ENCODE measurements at places on chromosomes 7 and 10. TPM values are rescaled to one million over a fixed set of nuclear protein-coding genes. Genes with fewer than 3 reads are reported as not detected.

Gene NPTX2
- polyA plus RNA-seq: 75.7 TPM

Gene ENTPD1
- 8.1 TPM for polyA plus RNA-seq

Gene EPO
- polyA plus RNA-seq: not detected

Gene RNF148
- not detected for polyA plus RNA-seq

Gene GFRA1
- polyA plus RNA-seq: 3.1 TPM

Gene SCART1
- 0.71 TPM for polyA plus RNA-seq

Gene GPRIN2
- not detected for polyA plus RNA-seq

Gene FAM180A
- polyA plus RNA-seq: 4.4 TPM

Gene COL28A1
- 4.2 TPM for polyA plus RNA-seq

Gene OR6B1
- not detected for polyA plus RNA-seq

Gene MCM10
- polyA plus RNA-seq: 0.28 TPM

Gene PRLHR
- 0.08 TPM for polyA plus RNA-seq

Gene CNNM1
- polyA plus RNA-seq: 3.2 TPM

Gene SRRM3
- polyA plus RNA-seq: 2.0 TPM

Gene MYL10
- polyA plus RNA-seq: not detected

Gene LOXL4
- 5.7 TPM for polyA plus RNA-seq

Gene DNAH11
- polyA plus RNA-seq: 0.05 TPM

Gene EVX1
- polyA plus RNA-seq: not detected

Gene LIPM
- not detected for polyA plus RNA-seq

Gene NEUROG3
- not detected for polyA plus RNA-seq

Gene RAMP3
- 4.0 TPM for polyA plus RNA-seq

Gene LAMB4
- polyA plus RNA-seq: 0.17 TPM

Gene PILRA
- 4.8 TPM for polyA plus RNA-seq

Gene SFTPA1
- 0.10 TPM for polyA plus RNA-seq

Gene CPN1
- polyA plus RNA-seq: not detected

Gene PDGFA
- polyA plus RNA-seq: 8.7 TPM

Gene LIPA
- polyA plus RNA-seq: 191 TPM

Gene CYP17A1
- 348 TPM for polyA plus RNA-seq

Gene MMP21
- 0.56 TPM for polyA plus RNA-seq

Gene VGF
- polyA plus RNA-seq: 0.04 TPM

Gene WEE2
- 0.11 TPM for polyA plus RNA-seq

Gene GPR22
- polyA plus RNA-seq: not detected

Gene C10orf95
- polyA plus RNA-seq: 0.11 TPM

Gene HOXA7
- polyA plus RNA-seq: 0.53 TPM

Gene KCNK18
- polyA plus RNA-seq: not detected

Gene CYREN
- 21.1 TPM for polyA plus RNA-seq

Gene BMS1
- polyA plus RNA-seq: 13.3 TPM

Gene THNSL1
- 8.0 TPM for polyA plus RNA-seq

Gene SLC16A9
- 22.8 TPM for polyA plus RNA-seq

Gene NCF1
- 3.6 TPM for polyA plus RNA-seq

Gene C7orf57
- not detected for polyA plus RNA-seq

Gene DKK1
- polyA plus RNA-seq: 0.27 TPM

Measured in ovary (tissue), 10 donors.